ENCODE measurements at places on chromosomes 11 and 22.

GRCh38 chr11:3108183-3108721, 51.0 kb upstream of the CARS1 start:
- DNase-seq, result no peak

DNA sequence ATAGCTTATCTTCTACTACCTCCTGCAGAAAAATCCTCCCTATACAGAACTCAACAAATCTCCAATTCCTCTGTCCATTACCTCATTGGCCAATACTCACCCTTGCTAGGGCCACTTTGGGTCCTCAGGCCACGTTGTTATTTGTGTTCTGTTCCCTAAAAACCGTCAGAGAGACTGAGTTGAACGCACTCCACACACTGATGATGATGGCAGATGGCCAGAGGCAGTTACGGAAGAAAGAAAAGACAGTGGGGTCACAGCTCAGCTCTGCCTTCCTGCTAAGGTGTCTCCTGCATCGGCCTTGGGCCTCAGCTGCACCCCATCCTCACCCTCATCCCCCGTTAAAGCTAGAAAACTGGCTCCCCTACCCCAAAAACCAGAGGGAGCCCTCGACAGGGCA, 66.2 kb downstream of the MICAL3 start:
- no peak for DNase-seq

GRCh38 chr22:39287076-39287725, 32.2 kb downstream of the RPL3 start:
- DNase-seq, result no peak

- DNase-seq, result no peak
Measured at GRCh38 chr11:120563703-120564572, 52.4 kb downstream of the GRIK4 start.

GRCh38 chr11:8267280-8267679, 3.6 kb upstream of the LMO1 start:
- DNase-seq, result no peak

DNA sequence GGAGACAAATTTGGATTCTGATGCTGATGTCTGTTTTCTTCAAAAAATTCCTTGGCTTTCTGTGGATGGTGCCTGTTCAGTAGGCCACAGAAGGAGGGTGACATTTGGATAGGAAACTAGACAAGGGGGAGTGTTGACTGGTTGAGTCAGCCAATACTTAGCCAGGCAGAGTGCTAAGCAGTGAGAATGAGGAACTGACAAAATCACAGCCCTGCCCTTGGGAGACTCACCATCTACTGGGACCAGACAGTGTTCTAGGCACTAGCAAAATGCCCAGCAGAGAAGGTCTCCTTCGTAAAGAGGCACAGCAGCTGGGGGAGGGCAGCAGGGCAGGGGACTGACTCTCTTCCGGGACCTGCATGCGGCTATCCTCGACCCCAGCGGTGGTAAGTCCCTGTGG, 190.2 kb downstream of the DSCAML1 start:
- DNase-seq, result no peak

DNA sequence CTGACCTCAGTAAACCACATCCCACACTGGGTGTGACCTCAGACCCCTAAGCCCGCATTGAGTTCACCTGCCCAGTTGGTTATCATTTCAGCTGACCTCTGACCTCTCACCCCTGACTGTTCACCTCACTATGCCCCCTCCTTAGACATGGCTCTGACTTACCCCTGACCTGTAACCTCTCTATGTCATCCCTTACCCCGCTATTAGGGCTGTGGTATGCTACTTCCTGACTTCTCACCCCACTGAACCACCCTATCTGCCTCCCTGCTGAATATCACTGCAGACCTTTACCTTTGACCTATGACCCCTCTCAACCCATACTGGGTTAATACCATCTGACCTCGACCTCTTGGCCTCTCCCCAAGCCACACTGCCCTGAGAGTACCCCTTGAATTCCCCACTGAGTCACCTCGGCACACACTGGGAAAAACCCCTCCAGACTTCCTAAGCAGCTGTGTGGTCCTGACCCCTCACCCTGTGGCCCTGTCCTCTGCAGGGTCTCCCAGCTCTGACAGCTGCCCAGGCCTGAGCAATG, 8.3 kb downstream of the PLCB3 start:
- DNase-seq, result no peak
